GM03348 (cell line): ENCODE measurements at places on chromosomes 11 and 22.
A peak's percentile ranks its signal among the peaks of the same experiment; 100 is the strongest.

GRCh38 chr11:128244871-128245270 is 342.5 kb downstream of the ETS1 start:
- no peak for DNase-seq

GRCh38 chr11:86068138-86068871 is 579 bp downstream of the PICALM start:
- DNase-seq = no peak

DNA sequence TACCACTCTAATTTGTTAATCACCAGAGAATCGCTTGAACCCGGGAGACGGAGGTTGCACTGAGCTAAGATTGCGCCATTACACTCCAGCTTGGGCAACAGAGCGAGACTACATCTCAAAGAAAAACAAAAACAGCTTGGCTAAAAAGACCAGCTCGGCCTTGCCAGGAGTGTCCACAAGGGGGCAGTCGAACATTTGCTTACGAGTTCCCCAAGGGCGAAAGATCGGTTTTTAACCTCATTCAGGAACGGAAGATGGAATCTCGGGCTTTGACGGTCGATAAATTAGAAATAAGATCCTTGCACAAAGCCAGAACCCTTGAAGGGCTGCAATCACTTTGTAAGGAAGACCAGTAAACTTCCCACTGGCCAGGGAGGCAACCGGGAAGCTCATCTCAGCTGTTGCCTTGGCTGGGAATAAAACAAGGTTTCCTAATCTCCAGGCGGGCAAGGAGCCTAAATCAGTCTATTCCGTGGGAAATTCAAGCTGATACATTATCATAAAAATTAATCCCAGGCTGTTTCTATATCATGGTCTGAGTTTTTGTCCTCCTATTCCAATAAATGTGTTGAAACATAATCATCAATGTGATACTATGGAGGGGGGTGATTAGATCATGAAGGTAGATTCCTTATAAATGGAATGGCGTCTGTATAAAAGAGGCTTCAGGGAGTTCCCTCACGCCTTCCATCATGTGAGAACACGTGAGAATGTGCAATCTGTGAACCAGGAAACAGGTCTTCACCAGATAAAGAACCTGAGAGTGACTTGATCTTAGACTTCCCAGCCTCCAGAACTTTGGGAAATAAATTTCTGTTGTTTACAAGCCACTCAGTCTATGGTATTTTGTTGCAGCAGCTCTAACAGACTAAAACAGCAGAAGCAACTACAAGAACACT is 14.9 kb upstream of the SLC29A2 start:
- DNase-seq = peak; percentile 81

DNA sequence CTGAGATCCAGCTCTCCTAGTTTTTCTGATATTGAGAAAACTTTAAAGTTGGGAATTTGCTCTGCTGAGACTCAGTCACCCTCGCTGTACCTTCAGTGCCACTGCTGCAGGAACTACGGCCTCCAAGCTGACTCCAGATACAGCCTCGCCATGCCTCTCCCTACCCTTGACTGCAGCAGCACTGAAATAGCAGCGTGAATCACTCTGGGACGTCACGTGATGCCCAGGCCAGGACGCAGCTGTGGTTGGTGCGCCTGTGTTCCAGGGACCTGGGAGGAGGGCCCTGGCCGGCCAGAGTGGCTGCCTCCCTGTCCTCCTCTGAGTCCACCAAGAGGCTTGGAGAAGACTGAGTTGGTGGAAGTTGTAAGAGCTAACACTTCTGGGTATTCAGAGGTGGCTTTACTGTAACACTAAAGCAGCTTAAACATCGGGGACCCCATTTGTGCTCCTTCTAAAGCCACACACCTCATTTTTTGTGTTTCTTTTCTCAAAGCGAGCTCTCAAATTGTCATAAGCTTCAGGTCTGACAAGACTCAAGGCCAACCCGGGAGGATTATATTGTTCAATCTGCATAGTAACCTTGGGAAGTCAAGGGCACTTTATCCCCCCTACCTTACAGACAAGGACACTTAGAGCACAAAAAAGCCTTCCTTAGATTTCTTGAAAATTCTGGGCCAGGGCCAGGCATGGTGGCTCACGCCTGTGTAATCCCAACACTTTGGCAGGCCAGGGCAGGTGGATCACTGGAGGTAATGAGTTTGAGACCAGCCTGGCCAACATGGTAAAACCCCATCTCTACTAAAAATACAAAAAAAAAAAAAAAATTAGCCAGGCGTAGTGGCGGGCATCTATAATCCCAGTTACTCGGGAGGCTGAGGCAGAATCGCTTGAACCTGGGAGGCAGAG is 4.2 kb upstream of the STIP1 start:
- peak; percentile 95 for DNase-seq

GRCh38 chr11:96213500-96213899 is 129.5 kb downstream of the MAML2 start:
- peak; percentile 32 for DNase-seq

- DNase-seq = no peak
Observed at GRCh38 chr22:25134451-25134850, 65.2 kb upstream of the CRYBB3 start.
